ENCODE measurements at places on chromosomes 11 and 22.

DNA sequence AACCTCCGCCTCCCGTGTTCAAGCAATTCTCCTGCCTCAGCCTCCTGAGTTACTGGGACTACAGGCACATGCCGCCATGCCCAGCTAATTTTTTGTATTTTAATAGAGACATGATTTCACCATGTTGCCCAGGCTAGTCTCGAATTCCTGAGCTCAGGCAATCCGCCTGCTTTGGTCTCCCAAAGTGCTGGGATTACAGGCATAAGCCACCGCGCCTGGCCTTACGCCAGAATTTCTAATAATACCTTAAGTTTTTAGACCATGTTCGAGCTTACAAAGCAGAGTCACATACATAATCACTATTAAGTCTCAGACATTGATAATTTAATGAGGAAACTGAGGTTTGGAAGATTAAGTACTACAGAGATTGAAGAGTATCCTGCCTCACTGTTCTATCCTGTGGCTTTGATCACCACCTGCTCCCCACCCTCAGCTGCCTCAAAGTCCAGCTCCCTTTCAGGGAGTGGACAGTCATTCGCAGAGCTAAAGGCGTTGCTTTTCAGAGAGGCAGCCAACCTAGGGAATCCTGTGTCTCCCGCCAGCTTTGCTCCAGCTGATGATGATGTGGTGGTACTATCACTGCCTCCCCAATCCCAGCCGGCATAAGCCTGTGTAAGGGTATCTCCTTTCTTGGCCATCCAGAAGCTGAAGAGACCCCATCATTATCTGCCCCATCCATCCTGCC lies 7.7 kb downstream of the UBASH3B start:
- no peak for DNase-seq

DNA sequence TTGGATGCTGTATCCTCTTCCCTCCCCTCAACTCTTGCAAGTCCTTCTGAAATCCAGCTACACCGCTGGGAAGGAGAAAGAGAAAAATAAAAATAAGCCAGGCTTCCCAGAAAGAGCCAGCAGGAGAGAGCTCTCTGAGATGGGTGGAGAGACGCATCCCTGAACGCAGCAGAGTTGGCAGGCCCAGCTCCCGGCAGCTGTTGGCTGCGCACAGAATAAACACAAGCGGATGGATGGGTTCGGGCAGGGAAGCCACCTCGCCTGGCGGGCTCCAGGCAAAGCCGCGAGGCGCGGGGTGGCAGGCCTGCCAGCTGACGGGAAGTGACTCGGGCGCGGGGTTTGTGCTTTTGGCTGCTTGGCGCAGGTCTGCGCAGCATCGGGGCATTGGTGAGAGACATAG lies 537.7 kb downstream of the MIAT start:
- DNase-seq, result no peak

- DNase-seq, result no peak
Observed at GRCh38 chr11:102168481-102168880, 58.2 kb downstream of the YAP1 start.

- no peak for DNase-seq
Observed at GRCh38 chr22:50691521-50691920, 18.9 kb downstream of the SHANK3 start.

- DNase-seq, result no peak
Observed at GRCh38 chr11:69218946-69219720, 63.4 kb downstream of the SMIM38 start.

DNA sequence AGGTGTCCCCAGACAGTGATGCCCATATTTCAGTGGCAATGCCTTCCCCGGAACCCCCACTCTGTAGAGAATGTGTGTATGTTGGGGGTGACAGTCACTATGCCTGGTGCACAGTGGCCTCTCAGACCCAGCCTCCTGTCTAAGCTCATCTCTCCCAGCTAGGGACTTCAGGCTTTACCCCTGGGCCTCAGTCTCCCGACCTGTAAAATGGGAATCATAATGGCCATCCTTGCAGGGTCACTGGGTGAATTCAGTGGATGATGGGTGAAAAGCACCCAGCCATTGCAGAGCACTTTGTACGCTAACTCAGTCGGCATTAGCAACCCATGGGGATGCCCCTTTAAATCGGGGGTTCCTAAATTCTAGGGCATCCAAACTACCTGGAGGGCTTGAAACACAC lies 18.9 kb downstream of the FGF3 start:
- DNase-seq, result no peak
